ENCODE measurements at places on chromosomes 2 and 18.

DNA sequence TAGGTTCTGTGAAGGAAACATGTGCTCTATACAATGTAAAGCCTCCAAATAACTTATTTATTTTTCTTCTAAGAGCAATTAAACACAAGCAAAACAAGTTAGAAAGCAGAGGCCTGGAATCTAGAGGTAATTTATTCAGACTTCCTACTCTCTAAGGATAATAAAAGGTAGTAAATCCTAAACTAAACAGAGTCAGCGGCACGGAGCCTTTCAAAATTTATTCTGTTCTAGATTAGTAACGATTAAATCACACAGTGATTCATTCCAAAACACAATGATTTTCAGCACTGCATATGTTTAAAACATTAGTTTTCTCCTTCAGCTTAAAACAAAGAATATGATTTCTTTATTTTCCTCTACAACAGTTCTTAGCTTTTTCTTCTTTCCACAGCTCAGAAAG, 160.9 kb downstream of the FBXO15 start:
- no peak for DNase-seq

- DNase-seq, result no peak
Observed at GRCh38 chr2:760001-760400, 82.8 kb upstream of the TMEM18 start.

GRCh38 chr18:22282311-22283115, 113.1 kb downstream of the GATA6 start:
- DNase-seq, result peak; percentile 60

DNA sequence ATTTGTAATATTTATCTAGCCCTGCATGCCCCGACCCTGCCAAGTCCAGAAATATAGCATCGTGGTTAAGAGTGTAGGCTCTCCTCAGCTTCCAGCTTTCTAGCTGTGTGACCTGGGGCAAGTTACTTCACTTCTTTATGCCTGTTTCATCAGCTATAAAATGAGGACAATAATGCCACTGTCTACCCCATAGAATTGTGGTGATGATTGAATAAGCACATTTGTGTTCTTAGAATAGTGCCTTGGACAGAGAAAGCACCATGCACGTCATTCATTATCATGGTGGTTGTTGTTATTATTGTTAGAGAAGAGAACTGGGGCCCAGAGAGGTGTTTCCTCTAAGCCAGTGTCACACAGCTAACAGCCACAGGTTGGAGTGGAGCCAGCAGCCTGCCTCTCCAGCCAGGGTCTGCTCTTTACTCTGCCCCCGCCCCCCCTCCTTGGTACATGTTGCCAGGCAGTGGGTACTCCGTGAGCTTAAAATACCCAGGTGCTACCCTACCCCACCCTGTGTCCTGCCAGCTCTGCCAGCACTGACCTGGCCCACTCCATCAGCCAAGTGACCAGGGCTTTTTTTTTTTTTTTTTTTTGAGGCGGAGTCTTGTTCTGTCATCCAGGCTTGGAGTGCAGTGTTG, 202.1 kb downstream of the CTIF start:
- DNase-seq, result no peak

GRCh38 chr2:231288590-231288989, 90.2 kb downstream of the ARMC9 start:
- no peak for DNase-seq

DNA sequence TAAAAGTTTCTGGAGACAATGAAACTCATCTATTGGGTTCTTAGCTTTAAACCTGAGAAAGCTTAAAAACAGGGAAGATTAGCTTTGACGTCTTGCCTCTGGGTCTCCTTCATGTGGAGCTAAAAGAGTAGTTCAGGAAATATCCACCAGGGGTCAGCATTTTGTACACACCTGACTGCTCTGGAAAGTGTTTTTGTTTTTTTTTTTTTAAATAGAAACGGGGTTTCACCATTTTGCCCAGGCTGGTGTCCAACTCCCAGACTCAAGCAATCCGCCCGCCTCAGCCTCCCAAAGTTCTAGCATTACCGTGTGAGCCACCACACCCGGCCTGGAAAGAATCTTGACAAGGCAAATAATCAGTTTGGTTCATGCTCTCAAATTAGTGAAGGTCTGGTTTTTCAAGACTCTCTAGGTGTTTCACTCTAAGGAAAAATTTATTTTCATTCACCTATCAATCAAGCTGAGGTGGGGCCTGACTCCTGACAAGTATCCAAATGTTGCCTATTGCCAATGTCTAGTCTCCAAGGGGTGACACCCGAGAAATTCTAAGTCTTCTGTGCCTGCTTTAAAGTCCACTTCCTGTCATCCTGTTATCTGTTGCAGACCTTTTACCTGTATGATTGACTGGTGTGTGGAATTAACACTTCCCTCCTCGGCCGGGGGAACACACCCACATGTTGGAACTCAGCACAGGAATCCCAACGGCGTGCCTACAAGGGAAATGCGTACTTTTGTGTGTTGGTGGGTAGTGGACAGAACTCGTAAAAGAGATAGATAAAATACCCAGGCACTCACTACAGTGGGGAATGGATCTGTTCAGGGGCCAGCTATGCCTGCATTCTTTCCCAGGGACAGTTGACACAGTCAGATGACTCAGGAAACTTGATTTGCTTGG, 11.3 kb downstream of the IL1RN start:
- peak; percentile 82 for DNase-seq

- DNase-seq, result no peak
Observed at GRCh38 chr2:28082131-28082530, 191.6 kb downstream of the BABAM2 start.

DNA sequence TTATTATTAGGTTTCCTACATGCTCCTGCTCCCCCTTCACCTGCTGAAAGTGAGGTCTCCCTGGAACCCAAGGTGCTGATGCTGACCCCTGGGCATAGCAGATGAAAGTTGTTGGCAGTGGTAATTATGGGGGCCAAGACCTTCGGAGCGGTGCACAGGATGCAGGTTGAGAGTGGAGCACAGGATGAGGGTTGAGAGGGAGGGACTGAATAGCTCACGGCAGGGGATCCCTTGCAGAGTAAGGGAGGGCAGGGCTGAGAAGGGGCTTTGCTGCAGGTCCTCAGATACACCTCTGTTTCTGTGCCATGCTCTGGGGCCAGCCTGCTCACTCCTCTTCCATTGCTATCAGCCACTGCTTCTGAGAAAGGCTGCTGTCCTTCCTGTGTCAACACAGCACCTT, 163.3 kb downstream of the FHOD3 start:
- no peak for DNase-seq

GRCh38 chr2:240528406-240529040, 29.3 kb downstream of the ANKMY1 start:
- DNase-seq, result no peak

DNA sequence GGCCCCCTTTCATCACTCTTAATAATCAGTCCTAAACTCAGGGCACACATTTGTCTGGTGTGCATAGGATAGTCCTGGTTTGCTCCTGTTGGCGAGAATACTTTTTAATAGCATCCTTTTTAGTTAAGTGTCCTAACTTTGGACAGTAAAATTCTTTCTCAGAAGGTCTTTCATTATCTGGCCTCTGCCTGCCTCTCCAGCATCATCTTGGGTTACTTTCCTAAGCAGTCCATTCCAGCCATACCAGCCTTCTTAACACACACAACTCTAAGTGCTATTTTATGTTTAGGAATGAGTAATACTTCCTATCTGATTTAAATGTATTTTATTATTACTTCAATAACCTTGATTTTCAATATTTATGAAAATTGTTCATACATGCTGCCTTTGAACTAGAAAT, 151.0 kb downstream of the ACOXL start:
- no peak for DNase-seq

DNA sequence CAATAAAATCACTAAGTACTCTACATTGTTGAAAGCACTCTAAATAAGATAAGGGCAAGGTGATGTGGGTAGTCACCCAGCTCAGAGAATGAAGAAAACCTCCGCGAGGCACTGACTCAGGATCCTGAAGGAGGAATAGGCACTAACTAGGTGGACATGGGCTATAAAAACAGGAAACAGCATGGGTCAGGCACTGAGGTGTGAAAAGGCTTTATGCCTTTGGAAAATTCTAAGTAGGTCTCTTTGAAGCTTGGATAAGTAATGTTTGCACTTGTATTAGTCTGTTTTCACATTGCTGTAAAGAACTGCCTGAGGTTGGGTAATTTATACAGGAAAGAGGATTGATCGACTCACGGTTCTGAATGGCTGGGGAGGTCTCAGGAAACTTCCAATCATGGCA, 161.6 kb downstream of the EPHA4 start:
- no peak for DNase-seq

DNA sequence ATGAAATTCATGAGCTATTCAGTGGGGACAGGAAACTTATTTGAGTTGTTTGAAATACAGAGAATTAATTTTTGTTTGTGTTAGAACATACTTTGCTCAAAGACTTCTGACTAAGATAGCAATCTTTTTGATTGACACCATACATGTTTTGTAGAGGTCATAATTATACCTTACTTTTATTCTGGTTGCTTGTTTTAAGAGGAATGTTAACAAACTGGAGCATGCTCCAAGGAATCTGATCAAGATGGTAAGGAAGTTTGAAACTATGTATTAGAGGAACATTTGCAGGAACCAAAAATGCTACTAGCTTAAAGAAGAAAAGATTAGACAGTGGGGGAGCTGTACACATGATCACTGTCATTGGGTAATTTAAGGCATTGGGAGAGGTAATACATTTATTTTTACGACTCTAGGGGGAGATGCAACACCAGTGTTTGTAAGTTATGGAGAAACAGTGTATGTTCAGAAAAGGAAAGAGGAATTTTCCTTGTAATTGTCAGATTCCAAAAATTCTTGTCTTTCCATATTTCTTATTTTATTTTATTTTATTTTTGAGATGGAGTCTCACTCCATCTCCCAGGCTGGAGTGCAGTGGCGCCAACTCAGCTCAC, 8.0 kb downstream of the AGFG1 start:
- DNase-seq, result peak; percentile 43

GRCh38 chr2:86821842-86822241, 31.1 kb upstream of the CD8A start:
- no peak for DNase-seq

GRCh38 chr2:239903210-239903609, 121.9 kb downstream of the NDUFA10 start:
- no peak for DNase-seq

DNA sequence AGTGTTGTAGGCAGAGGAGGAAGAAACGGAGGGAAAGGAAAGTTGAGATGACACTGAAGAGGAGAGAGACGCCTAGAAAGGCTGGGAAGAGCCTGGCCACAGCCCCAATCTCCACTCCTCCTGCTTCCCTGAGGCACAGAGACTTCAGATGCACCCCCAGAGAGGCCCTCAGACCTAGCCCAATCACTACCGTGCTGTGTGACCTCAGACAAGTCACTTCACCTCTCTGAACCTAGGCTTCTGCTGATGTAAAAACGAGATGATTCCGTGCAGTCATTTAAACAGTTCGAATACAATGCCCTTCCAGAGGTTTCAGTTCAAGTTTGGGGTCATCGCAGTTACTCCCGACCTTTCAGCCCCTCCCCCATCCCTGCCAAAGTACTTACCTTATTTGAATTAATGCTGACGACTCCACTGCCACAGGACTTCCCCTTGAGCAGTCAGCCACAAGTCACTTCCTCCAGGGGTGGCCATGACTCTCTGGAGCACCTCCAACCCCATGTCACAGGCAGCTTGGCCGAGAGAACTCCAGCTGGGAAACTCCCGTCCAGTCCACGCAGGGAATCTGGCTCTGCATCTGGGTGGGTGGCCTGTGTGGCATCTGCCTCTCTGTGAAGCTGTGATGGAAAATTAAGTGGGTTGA, 105.2 kb upstream of the ID2 start:
- peak; percentile 93 for DNase-seq

DNA sequence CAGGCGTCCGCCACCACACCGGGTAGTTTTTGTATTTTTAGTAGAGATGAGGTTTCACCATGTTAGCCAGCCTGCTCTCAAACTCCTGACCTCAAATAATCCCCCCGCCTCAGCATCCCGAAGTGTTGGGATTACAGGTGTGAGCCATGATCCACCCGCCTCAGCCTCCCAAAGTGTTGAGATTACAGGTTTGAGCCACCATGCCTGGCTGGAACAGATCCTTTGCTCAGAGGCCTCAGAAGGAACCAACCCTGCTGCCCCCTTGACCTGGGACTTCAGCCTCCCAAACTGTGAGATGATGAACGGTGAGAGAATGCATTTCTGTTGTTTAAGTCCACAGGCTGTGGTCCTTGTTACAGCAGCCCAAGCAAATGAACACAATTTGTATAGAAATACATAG, 67.0 kb downstream of the NCAPH start:
- DNase-seq, result no peak

- DNase-seq, result no peak
Observed at GRCh38 chr2:35503311-35503710, 852.3 kb upstream of the CRIM1 start.

DNA sequence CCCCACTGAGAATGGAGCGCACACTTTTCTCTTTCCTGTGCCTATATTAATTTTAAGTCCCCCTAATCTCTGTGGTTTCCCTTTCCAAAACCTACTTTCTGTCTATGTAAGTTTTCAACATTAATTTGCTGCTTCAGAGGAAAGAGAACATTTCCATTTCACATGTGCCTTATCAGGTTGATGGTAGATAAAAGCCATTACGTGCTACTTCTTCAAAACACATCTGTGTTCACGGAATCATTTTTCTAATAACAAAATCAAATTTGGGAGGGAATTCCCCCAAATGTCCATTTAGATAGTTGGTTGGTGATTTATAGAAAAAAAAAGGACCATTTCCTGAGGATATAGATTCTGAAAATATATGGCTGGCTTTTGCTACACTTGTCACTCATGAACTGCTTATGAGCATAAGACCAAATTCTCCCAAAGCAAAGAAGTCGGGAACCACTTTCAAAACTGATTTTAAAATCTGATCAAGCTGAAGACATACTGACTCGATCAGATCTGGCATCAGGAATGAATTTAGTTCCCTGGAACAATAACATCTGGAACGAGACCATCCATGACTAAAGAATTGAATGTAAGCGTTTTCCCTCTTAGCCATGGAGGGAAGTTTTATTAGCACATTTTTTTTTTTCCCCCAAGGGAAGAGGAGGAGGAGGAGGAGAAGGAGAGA, 8.2 kb downstream of the PTGR3 start:
- no peak for DNase-seq

- DNase-seq, result no peak
Observed at GRCh38 chr2:147293991-147294824, 550.6 kb upstream of the ACVR2A start.

DNA sequence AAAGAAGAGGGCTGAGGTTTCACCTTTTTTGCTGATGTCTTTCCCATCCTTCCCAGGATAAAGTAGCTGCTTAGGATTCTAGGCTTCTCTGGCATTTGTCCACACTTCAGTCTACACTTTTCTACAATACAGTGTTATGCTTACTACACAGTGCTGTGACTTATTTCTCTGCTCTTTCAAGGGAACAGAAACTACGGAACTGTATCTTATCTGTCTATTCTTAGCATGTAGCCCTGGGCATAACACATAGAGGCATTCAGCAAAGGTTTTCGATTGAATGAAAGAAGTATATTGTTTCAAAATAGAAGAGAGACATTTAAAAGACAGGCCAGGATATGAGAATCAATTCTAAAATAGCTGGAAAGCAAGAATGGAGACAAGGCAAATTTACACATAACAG, 110.9 kb downstream of the ARHGEF33 start:
- DNase-seq, result no peak

GRCh38 chr2:95274291-95275150, at the start of gene PROM2:
Gene PROM2 (plus strand): TSS chr2:95274449. CDS start chr2:95274586, 137 bp downstream.
- no peak for DNase-seq

Data from suppressor macrophage treated with lipopolysaccharide for 1 hour (primary cell).